ENCODE measurements at places on chromosomes 16 and 17.

DNA sequence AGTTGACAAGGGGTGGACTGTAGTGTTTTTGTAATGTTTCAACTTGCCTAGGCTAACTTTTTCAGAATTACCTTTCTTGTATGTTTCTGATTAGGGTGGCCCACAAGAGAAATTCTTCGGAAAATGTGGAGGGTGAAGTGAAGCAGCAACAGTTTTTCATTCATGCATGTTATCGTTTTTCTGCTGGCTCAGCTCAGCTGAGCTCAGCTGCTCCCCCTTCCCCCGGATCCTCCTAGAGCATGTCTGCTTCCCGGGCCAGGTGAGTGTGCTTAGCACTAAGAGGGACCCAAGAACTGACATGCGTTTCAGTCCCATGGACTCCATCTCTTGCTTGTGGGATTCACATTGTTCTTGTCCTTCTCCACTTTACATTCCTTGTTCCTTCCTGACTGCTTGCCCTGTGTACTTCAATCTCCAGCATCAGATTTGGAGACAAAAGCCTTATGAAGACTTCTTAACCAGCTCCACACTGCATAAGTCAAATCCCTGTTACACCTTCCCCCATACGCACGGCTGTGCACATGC, 33.6 kb downstream of the SCPEP1 start:
- DNase-seq = no peak

GRCh38 chr17:65117384-65118035, 19.7 kb upstream of the RGS9 start:
- DNase-seq = no peak

DNA sequence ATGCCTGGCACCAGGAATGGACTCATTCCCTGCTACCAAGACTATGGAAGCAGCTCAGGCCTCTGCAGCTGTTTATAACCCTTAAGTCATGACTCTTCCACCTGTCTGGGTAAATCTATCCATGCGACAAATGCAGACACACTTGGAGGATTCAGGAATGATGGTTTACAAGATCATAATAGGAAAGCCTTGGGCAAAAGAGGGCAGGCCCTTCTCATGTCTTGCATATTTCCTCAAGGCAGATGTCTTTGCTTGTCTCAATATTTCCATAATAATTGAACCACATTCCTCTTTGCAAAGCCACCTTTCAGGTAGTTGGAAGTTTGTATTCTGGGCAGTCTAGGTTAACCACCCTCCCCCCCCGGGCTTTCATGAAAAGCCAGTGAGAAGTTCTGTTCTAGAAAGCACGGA, 884 bp upstream of the JPT1 start:
- DNase-seq = no peak

GRCh38 chr17:34420254-34420766, 57.3 kb upstream of the CCL1 start:
- DNase-seq = peak; percentile 9

DNA sequence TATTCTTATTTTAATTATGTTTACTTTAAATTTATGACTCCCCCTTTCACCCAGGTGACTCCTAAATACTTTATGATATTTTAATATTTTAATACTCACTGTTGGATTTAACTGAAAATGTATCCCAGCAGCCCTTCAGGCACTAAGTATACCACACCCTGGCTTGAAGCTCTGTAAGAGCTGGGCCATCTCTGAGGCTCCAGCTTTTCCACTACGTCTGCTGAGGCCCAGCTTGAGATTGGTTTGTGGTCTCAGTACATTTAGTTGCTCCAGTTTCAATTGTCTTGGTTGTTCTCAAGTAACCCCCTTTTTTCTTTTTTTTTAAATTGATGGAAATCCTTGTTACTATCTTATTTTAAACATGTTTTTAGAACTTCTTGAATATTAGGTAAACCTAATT, 27.0 kb upstream of the CAPNS2 start:
- no peak for DNase-seq

- no peak for DNase-seq
Observed at GRCh38 chr17:65066901-65067300, 10.4 kb upstream of the GNA13 start.

GRCh38 chr16:29974291-29975133, 844 bp downstream of the TAOK2 start:
- no peak for DNase-seq

DNA sequence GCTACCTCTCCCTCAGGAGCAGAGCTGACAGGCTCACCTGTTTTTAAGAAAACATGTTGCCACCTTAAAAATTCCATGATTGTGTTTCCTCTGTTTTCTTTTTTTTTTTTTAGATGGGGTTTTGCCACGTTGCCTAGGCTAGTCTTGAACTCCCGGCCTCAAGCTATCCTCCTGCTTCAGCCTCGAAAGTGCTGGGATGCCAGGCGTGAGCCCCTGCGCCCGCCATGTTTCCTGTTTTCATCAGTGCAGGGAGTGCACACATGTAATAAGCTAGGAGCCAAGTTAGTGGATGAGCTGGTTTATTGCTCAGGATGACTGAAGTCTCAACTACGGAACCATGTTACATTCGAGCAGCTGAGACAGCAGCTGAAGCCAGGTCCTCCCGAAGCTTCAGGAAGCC, 13.6 kb downstream of the MRM3 start:
- DNase-seq = no peak

- DNase-seq = no peak
Observed at GRCh38 chr17:29622337-29623282, at the start of gene CORO6. TSS of gene CORO6 (minus strand) at chr17:29622912. CDS start at chr17:29621421, 1,491 bp downstream.

- DNase-seq = peak; percentile 62
Observed at GRCh38 chr17:42773290-42774035, at the start of gene VPS25. TSS of gene VPS25 (plus strand) at chr17:42773449. CDS start at chr17:42773476, 27 bp downstream.

DNA sequence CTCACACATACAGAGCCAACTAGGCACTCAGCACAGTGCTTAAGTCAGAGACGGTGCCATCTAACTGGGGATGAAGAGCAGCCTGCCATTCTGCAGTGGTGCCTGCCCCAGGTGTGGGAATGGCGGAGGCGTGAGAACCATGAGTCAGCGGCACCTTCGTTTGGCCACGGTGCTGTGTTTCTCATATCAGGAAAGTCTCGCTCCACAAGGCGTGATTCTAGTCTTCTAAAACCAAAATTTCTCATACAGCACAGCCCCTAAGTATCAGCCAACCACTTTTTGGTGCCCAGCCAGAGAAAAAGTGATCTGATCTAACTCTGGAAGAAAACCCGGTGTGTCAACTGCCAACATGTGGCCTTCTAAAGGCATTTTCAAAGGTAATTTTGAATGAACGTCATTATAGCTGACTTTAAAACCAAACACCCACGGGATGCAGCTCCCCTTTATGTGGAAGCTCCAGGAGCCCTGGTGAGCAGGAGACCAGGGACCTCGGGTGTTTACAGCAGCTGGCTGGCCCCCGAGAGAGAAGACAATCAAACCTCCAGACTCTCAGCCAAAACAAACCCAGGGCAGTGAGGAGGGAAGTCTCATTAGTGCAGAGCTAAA, 54.6 kb downstream of the ABCC12 start:
- no peak for DNase-seq

- no peak for DNase-seq
Observed at GRCh38 chr17:14360856-14361255, 60.0 kb downstream of the HS3ST3B1 start.

- DNase-seq = no peak
Observed at GRCh38 chr16:68617734-68618133, 27.4 kb upstream of the CDH3 start.

GRCh38 chr17:4998732-4999429, 1.1 kb downstream of the KIF1C start:
- DNase-seq = no peak

DNA sequence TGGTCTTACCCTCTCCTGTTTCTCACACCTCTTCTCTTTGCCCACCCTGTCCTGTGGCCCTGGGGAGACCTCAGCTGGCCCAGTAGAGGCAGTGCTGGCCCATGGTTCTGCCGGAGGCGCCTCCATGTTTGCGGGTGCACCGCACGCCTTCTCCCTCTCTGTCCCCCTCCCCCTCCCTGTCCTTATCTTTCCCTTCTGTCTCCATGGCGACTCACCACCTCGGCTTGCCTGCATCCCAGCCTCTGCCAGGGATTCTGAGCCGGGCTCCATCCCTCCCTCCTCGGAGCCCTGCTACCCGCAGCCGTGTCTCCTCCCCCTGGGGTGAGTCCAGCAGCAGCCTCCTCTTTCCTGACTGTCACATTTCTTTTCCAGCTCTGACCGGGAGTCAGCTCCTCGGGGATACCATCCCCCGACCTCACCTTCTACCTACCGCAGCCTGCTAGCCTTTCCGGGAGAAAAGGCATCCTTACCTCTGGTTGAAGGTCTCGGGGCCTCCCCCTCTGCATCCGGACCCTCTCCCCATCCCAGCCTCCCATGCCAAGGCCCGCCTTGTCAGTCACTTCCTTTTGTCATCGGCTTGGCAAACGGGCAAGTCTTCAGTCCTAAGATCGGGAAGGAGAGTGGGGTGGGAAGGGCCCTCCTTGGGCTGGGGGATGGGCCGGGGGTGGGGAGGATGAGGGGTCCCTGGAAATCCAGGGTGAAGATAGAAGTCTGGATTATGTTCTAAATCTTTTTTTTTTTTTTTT, at the start of gene RNF112:
Gene RNF112, plus strand, starts transcription at position 358 of the 746 bp plus-strand sequence. Its CDS starts 177 bp downstream, at position 535.
- DNase-seq = no peak

- no peak for DNase-seq
Observed at GRCh38 chr17:73620414-73620813, 23.8 kb downstream of the SDK2 start.

DNA sequence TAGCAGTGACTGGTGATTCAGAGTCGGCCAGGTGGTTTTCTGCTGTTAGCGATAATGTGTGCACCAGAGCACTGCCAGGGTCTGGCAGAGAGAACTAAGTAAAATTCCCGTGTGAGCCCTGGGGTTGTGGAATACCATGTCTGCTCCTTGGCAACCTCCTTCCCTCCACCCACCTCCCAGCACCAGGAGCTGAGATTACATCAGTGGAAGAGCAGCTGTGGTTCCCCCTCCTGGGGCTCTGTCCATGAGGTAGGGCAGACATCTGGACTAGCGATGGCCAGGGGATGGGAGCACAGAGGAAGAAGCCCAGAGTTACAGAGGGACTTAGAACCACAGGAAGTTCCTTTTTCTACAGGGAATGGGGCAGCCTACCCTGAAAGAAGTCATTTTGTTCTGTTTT, 15.8 kb downstream of the CLEC10A start:
- no peak for DNase-seq

- no peak for DNase-seq
Observed at GRCh38 chr16:27346819-27347218, 33.0 kb downstream of the IL4R start.

- no peak for DNase-seq
Observed at GRCh38 chr16:30372038-30372712, 1.9 kb upstream of the TBC1D10B start.

- no peak for DNase-seq
Observed at GRCh38 chr17:39658760-39659159, 6.4 kb upstream of the TCAP start.

DNA sequence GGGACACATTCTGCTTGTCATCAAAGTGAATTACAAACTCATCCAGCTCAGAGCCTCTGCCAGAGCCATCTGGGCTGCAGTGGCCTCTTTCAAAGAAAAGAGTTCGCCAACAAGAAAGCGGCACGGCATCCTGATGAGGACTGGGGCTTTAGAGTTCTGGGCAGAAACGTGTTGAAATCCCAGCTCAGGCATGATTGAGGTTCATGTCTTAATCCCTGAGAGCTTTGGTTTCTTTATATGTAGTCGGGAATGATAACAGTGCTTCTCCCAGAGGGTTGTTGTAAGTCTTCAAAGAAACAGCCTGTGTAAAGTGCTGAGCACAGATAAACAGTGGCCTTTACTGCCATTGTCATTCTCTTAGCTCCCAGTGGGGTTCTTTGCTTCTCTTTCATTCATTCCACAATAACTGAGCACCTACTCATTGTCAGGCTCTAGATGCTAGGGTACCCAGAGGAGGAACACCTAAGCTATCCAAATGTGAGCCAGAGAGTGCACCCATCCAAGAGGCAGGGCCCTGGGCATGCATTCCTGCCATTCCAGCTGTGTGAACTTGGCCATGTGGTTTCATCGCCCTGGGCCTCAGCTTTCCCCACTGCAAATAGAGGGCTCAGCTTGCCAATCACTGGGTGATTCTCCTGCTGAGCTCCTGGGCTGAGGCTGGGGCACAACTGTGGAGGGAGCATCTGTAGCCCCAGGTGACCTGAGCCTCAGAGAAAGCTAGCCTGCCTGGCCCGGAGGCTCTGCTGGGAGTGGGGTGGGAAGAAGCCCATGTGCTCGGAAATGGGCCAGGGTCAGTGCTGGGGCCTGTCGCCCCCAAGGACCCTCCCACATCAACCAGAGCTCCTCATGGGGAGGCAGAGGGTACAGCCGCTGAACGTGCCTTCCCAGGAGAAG, 38.3 kb upstream of the CRHR1 start:
- no peak for DNase-seq

DNA sequence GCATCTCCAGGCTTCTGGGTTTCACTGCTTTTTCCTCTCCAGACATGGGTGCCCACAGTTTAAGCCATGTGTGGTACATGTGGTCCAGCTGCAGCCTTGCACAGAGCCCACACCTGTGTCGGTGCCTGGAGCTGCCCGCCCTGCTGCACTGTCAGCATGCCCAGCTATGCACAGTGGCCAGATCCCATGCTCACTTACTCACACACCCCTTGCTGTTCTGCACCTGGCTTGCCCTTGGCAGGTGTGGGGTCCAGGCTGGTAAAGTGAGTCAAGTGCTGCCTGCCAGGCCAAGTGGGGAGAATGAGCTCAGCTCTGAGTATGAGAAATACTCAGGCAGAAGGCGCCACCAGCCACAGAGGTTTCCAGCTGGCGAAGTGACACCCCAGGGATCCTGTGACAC, 739.9 kb downstream of the CDH11 start:
- DNase-seq = no peak

DNA sequence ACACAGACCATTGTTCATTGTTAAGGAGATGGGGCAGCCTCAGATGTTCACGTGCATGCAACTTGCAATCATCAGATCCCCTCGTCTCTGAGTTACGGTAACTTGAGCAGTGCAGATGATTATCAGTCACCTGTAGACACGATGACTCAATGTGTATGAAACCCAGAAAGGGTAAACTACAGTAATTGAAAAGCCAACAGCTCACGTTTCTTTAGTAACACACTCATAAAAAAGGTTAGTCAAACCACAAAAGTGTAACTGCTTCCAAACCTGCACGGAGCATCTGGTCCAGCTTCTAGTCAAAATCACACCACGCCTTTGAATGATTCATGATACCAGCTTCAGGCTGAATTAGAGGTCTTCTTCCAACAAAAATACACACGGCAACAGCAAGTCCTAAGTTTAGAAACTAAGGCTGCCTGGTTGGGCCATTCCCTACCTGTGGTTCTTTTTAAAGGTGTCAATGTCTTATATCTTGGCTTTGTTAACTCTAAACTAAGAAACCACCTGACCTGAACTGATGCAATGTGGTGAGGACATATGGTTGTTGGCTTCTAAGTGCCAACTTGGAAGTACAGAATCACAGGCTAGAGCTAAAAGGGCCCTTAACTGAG, 32.3 kb downstream of the GRB7 start:
- DNase-seq = no peak

GRCh38 chr17:80125656-80126448, 21.1 kb downstream of the EIF4A3 start:
- peak; percentile 52 for DNase-seq

DNA sequence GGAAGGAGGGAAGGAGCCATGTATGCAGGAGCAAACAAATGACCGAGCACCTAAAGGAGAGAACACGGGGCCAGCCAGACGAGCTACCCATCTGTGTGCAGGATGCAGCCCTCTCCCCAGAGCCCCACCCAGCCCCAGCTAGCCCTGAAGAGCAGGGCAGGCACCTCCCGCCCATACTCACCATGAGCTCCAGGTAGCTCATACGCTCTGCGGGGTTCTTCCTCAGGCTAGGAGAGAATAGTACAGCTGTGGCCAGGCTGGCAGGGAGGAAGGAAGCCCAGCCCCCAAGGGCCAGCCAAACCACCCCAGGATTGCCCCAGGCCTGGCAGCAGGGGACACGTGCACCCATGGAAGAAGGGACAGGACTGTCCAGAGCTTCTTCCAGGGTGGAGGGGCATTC, 81.9 kb downstream of the KCNJ18 start:
- no peak for DNase-seq

All from fibroblast of skin of left biceps (primary cell).